ENCODE measurements at places on chromosomes 7 and 10. TPM values are rescaled to one million over a fixed set of nuclear protein-coding genes. Genes with fewer than 3 reads are reported as not detected.

Gene TIMM23B
- 15.4 TPM for polyA plus RNA-seq

Gene NPC1L1
- polyA plus RNA-seq: 0.04 TPM

Gene SFRP5
- polyA plus RNA-seq: 1.1 TPM

Gene NANOS1
- polyA plus RNA-seq: 6.7 TPM

Gene MBL2
- polyA plus RNA-seq: not detected

Gene PILRA
- polyA plus RNA-seq: 2.6 TPM

Gene PLEKHS1
- 0.05 TPM for polyA plus RNA-seq

Gene LRRC27
- 7.3 TPM for polyA plus RNA-seq

Gene CEP41
- polyA plus RNA-seq: 22.9 TPM

Gene PDZD7
- 1.6 TPM for polyA plus RNA-seq

- DNase-seq: no peak
Measured at GRCh38 chr7:44617225-44617890, 10.9 kb downstream of the OGDH start.

GRCh38 chr7:17044861-17045260, 163.1 kb upstream of the AGR3 start:
- no peak for DNase-seq

GRCh38 chr10:63664341-63664885, 143.2 kb downstream of the REEP3 start:
- no peak for DNase-seq

- no peak for DNase-seq
Measured at GRCh38 chr7:120185940-120186682, 86.9 kb upstream of the KCND2 start.

DNA sequence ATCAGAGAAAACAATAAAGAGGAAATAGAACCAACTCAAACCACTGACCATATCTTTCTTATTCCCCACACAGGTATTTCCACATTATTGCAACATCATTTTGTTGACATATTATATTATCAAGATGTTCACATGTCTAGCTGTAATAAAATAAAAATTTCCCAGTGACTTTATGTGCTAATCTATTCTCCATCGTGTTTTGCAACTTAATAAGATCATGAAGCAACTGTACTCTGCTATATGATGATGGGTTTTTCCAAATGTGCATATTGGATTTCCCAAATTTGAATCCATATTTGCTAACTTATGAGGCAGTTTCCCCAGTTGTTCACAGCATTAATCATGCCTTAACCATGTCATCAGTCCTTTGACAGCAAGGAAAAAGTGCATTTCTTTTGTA, 127.8 kb downstream of the ITGB8 start:
- DNase-seq: no peak

DNA sequence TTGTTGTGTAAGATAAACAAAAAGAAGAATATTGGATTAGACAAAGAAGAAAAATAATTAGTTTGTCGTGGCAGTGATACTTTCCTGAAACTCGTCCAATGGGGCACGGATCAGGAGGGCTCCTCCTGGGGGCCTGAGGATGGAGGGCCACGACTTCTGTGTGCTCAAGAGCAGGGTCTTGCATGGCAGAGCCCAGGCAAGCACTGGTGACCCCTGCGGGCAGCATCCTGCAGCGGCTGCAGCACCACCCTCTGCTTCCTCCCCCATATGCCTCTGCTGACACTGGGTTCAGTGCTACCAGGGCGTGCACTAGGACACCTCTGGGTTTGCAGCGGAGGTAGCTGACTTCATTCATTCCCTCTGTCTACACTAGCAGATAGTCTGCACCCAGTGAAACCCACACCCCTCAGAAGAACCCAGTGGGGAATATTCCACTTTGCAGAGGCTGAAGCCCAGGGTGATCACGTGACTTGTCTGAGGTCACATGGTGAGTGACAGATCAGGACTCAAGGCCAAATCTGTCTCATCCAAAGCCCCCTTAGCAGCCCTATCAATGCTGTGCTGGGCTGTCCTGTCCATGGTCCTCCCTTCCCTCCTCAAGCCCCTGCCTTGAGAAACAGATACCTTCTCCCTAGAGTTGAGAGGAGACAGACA, 375.5 kb downstream of the TCERG1L start:
- DNase-seq: no peak

DNA sequence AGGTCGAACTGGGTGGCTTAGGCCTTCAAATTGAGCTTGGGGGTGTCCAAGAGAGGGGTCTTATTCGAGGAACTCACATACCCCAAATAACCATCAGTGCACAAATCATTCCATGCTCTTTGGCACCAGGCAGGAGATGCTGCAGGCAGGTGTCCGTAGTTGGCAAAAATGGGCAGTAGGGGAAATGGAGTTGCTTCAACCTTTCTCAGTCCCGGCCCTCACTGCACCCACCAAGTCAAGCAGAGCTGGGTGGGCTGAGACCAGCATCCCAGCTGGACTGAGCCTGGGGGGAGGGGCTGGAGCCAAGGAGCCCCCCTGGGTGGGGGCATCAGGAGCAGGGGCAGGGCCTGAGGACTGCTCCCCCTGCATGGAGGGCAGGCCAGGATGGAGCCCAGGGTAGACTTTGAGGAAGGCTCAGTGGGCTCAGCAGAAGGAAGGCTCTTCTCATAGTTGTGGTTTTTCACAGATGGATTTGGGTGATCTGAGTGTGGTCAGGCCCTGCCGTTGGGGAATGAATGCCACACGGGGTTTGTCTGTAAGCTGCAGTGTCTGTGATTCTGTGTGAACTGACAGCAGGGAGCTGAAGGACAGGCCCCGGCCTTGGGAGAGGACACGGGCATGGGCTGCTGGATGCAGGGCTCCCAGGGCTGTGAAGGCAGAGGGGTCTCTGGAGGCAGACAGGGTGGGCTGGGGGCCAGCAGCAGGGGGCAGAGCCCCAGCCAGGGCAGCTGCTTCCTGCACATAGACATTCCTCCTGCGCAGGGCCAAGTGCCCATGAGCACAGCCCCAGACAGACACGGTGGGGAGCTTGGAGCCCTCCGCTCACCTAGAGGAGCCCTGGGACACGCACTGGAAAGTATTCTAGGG, 144.5 kb downstream of the ADCY1 start:
- DNase-seq: no peak

- no peak for DNase-seq
Measured at GRCh38 chr10:46329690-46330016, 42.9 kb downstream of the ANTXRL start.

DNA sequence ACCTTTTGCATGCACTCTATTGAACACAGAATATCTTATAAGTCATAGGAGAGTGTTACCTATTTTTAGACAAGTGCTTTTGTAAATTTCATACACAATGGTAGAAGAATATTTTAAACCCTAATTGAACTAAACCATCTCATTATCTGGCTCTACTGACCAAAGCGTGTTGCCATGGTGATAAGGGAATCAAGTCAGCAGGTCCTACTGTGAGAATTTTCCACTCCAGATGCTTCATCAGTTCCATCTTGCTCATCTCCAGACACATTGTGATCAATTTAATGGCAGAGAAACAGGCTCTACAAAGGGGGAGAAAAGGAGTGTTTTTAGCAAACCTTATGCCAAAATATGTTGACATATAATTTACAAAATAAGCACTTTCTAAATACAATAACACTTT, 621.9 kb upstream of the GHITM start:
- DNase-seq: no peak

GRCh38 chr7:147438216-147438615, 1152.3 kb upstream of the C7orf33 start:
- no peak for DNase-seq

- no peak for DNase-seq
Measured at GRCh38 chr7:48365010-48365409, 193.8 kb downstream of the ABCA13 start.

DNA sequence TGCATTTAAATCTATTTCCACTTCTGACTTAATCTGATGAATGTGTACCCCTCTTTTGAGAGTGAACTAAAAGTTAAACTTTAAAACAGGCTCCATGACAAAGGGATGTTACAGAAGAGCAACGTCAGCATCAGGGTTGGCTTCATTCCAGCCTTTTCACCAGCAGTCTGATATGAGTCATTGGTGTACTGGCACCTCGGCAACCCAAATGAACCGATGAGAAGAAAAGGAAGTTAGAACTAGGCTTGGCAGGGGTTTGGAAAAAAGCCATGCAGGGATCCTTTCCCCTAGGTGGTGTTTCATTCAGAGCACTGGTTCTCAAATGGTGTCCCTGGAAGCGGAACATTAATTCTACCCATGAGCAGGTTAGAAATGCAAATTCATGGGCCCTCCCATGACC, 53.6 kb downstream of the SEC61G start:
- no peak for DNase-seq

DNA sequence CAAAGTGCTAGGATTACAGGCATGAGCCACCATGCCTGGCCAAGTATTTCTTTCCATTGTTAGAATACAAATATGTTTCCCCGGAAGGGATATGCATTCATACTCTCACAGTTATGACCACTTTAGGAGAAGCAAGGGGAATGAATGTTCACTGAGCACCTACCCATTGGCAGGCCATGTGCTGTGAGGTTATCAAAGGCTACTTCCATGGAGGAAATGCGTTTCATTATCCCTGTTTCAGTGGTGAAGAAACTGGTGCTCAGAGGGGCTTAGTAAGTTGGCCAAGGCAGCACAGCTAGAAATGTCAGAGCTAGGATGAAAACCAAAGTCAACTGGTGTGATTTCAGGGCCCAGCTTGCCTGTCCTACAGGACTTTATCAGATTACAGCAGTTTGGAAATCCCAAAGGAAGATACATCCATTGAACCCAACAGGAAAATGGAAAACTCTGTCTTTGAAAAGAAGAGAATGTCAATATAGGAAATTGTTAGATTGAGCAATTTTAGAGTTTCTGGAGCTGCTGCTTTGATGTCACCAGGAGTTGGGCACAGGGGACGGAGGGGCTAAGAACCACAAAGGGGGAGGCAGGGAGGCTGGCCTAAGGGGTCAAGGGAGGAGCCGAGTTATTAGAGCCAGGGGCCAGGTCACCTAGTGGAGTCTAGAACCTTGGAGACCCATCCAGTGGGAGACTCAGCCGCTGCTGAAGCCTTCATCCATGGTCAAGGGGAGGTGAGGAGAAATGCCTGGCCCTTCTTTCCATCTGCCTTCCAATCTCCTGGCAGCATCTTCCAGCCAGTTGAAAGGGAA, 319.8 kb downstream of the FRMD4A start:
- DNase-seq: no peak

DNA sequence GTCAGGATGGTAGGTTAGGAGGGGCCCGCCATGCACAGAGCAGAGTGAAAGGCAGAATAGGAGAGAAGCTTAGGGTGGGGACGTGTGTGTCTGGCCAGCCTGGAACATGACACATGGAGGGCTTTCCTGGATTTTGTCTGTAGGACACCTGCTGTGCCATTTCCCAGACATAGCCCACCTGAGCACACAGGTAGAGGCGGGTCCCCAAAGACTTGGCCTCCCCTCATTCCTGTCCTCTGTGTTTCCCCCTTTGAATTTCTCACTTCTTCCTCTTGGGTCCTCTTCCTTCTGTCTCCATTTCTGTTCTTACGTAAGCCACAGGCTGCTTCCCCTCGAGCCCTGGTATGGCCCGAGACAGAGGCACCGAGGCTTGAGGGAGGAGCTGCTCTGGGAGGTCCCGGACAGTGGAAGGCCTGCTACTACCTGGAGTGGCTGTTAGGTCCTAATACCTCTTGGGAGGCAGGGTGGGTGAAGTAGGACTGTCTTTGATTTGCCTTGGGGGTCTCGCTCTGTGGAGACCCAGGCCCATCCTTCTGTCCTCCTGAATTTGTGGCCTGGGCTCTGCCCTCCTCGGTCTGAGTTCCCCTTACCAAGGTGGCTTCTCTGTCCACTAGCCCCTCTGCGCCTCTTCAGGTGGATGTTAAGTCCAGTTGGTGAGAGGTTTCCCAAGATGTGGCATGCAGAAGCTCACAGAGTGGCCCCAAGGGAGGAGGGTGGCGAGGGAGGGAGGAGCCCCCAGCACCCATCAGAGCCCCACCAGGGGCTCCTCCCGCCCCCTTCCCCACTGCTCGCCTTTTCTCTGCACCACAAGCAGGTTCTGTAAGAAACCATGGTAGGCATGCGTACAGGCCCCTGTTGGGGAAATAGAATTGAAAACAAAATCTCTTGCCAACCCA, 5.5 kb downstream of the ZNF775 start:
- no peak for DNase-seq

GRCh38 chr7:137771679-137772078, 75.1 kb downstream of the DGKI start:
- DNase-seq: no peak

DNA sequence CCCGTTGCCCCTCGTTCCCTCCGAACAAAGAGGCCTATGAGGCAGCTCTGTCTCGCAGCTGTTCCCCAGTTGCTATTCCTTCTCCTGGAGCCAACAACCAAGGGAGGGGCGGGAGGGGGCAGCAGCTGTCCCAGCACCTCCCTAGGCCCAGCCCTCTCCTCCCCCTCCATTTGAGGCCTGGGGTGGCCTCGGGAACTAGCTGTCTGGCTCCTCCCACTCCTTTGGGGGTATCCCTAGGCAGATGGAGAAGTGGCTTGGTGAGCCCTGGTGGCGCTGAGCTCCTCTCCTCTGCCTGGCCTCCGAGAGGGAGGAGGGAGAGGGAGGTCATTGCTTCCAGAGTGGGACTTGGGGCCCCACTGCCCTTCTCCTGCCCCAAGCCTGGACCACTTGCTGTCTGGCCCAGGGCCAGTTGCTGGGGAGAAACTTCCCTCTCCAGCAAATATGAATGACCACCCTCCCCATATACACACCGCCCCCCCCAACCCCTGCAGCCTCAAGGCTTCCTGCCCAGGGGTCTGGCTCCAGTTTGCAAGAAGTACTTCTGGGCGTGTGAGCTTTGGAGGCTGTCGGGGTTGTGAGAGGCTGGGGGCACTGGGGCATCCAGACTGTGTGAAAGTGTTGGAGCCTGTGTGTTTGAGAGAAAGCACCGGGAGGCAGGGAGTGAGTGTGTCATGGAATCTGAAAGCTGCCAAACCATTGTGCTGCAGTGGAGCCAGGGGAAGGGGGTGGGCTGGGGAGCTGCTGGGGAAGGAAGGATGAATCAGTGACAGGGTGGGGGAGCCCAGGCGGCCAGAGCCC, 3.1 kb downstream of the FLNC start:
- DNase-seq: peak; percentile 93

DNA sequence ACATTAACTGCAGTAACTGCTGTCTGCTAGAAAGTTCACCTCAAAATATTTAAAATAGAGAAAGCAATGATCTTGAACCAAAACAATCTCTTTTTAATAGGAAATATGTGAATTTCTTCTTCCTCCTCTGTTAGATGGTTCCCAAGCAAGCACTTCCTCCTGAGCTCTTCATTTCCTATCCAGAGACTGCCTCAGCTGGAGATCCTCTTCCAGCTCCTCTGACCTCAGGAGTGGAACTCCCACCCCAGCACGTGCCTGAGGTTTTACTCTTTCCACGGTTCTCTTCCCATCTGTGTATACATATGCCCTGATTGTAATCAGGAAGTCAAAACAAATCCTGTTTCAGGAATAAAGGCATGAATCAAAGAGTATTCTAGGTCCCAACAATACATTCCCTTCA, 5.6 kb downstream of the DENND11 start:
- DNase-seq: no peak

DNA sequence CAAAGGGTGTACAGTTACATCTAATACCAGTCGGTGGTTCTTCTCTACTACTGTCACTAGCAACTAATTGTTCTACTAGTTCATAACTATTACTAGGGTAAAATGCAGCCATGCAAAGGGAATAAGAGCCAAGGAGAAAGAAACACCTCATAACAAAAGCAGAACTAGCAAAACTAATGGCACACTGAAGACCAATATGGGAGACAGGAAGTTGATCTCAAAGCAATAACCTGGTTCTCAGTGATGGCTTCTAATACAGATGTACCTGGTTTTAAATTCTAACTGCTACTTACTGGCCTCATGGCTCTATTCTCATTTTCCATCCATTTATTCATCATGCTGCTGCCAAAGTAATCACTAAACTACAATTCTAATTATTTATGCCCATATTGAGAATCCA, 170.3 kb downstream of the SEMA3E start:
- DNase-seq: no peak

Data from forelimb muscle (tissue), 1 donor.